ENCODE measurements at places on chromosomes 1 and 21. TPM values are rescaled to one million over a fixed set of nuclear protein-coding genes. Genes with fewer than 3 reads are reported as not detected.

RHBG gene
- not detected for total RNA-seq

CFAP45 gene
- 4.2 TPM for total RNA-seq

DYNLT4 gene
- total RNA-seq: not detected

SPRR2F gene
- not detected for total RNA-seq

COL24A1 gene
- not detected for total RNA-seq

BOLA1 gene
- 19.2 TPM for total RNA-seq

FALEC gene
- total RNA-seq: not detected

CYYR1 gene
- total RNA-seq: not detected

TTC4 gene
- 37.9 TPM for total RNA-seq

DNA sequence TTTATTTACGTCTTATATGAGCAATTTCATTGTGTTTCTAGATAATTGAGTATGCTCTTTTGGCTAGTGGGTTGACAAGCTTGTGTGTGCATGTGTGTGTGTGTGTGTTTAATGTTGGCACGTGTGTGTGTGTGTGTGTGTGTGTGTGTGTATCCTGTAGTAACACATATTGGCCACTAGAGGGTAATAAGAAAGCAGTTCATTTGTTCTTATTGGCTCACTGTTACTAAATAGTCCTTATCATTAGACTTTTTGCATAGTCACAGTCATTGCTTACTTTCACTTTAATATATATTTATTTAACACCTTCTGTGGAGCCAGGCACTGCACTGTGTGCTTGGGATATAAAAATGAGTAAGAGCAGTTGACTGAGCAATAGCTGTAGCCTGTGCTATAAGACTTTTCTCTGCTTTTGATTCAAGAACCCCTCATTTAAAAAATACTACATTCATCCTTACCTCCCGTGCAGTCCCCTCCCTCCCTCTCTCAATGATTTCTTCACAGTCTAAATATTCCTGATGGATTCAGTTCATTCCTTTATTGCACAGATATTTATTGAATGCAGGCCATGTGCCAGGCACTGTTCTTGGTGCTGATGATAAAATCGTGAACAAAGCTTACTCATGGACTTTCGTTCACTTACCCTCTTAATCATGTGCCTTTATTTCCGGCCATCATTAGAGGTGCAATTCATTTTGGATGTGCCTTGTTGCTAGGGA, 96.7 kb downstream of the DYRK1A start:
- DNase-seq: peak; percentile 54

DNA sequence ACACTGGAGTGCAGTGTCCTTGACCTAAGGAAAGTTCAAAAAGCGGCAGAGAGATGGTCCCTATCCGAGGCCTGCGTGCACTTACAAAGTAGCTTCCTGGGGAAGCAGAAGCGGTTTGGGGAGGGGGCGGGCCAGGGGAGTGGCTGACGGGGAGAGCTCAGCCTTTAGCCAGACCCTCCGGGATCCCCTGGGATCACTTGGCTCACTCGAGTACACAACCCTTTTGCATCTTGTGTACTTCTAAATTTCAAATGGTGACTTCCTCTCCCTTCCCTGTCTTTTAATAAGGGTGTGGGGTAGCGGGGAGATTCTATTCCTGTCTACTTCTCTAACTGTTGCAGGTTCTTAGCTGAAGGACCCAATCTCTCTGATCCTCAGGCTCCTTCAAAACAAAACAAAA, 18.1 kb upstream of the SNX27 start:
- DNase-seq: no peak

DNA sequence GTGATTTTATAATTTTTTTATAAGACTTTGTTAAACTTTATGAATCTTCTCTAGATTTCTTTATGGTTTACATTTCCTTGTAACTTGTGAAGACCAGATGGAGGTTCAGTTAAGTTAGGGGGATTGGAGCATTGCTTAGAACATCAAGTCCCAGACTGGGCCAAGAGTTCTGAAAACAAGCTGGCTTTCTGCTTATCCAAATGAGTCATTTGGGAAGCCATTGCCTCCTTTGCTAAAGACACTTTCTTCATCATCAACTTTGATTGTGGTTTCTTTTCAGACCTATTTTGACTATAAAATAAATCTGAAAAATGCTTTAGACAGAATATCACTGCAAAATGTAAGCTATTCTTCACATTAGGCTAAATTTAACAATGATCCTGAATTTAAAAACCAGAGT, 446.8 kb downstream of the USP25 start:
- DNase-seq: no peak

- DNase-seq: no peak
These were observed 214.6 kb downstream of the DUSP10 start for GRCh38 chr1:221527302-221527701.

DNA sequence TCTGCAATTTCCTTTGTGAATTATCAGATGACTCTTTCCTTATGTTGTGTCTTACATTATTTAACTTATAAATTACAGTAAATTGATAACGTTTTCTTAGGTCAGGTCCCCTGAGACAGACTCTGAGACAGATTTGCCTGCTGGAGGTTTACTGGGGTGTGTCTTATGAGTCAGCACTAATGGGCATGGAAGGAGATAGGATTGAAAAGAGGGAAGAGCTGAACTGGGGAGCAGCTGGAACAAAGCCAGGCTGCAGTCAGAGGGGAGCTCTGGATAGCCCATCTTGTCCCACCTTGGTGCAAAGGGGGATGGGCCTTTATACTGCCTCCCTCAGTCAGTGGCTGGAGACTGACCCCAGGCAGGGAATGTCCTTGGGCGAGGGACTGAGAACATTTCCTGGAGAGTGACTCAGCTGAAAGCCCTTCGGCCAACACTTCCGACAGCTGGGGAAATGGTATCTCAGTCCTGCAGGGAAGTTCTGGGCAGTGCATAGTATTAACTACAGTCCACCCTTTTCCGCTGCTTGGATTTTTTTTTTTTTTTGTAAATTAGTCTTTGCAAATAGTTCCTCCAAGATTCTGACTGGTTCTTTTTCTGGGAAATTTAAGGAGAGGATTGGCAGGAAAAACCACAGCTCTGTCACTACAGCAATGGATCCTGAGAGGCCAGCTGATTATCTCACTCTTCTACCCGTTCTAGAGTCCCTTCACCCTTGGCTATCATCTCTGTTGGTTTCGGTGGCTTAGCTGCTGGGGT, 39.1 kb upstream of the CDC42BPA start:
- peak; percentile 93 for DNase-seq

DNA sequence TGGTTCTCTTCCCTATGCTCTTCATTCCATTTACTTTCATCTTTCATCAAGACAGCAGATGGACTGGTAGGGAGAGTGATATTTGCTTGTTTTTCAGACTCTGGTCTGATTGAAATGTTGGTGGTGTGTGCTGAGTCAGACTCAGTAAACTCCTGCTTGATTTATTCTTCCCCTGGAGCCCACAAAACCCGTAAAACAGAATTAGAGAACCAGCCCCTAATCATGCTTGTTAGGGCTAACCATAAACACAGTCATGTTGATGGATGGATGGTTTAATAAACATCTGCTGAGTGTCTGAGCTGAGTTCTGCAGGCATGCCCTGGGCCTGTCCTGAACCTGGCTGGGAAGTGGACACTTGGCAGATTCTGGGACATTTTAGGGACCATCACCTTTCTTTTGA, 24.8 kb downstream of the NOS1AP start:
- no peak for DNase-seq

- no peak for DNase-seq
These were observed 22.4 kb downstream of the PEX14 start for GRCh38 chr1:10497109-10497508.

DNA sequence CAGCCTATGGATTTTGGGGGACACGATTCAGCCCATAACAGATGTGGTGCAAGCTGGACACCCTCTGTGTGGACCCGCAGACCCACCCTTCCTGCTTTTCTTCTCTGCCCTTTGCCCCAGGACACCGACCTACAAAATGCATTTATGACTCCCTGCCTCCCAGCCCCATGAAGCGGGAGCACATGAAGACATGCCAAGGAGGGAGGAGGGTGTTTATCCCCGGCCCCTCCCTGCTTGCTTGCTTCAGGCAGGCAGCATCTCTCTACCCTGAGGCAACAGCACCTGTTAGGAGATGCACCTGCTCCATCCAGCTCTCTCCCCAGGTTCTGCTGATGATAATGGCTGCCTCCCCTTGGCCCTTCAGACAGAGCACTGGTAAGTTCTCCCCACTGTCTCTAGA, 187.5 kb downstream of the PSMG1 start:
- DNase-seq: no peak

DNA sequence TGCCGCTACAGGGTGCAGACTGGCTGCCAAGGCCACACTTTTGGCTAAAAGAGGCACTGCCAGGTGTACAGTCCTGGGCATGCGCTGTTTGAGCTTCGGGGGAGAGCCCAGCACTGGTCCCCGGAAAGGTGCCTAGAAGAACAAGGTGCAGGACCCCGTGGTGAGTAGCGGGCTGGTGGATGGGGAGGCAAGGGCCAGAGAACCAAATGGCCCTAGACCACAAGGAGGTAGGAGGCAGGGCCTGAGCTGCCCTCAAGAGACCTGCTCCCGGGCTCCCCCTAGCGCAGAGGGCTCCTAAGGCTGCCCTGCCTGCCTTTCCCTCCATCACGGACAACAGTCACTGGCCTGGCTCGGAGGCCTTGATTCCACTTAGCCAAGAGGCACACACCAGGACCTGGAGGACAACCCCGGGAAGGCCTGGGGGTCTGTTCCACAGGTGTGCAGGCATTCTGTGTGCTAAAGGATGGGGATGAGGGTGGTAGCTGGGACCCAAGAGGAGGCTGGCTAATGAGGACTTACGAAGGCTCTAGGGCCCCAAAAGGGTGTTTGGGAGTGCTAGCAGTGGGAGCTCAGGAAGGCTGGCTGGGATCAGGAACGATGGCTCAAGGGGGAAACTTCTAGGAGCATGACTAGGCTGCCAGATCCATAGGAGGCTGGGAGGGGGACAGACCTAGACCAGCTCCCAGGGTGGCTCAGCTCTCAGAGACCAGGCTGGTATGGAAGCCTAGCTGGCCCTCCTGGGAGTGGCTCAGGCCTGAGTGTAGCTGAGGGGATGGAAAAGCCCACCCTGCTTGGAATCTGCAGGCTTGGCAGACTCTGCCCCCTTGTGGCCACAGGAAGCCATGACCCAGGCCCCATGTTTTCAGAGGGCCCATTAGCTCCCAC, 742 bp downstream of the ARTN start:
- DNase-seq: peak; percentile 75

GRCh38 chr21:15207231-15207630, 142.4 kb upstream of the NRIP1 start:
- no peak for DNase-seq

- DNase-seq: no peak
These were observed 87.8 kb downstream of the NAV1 start for GRCh38 chr1:201626629-201627275.

DNA sequence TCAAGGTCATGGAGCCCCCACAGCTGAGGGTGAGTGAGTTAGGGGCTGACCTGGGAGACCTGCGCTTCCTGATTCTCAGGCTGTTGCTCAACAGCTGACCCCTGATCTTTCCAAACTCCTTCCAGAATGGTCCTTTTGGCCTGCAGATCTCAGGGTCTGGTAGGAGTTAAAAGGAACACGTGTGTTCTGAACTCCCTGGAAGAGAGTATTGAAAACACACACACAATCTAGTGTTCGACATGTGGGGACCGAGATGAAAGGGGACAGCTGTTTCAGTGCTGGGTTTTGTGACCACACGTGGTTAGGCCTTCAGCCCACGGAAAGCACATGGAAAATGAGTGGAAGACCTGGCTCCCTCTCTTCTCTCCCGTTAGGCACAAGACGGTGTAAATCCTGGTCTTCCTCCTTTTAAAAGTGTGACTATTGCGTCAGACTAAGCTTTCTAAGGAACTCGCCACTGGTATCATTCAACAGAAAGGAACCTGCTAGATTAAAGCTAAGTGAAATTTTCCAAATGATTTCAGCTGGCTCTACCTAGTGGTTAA, 49.6 kb downstream of the RUNX1 start:
- DNase-seq: no peak

GRCh38 chr1:3026581-3027391, 5.5 kb downstream of the ACTRT2 start:
- no peak for DNase-seq

GRCh38 chr1:151851886-151852285, 1.6 kb downstream of the THEM5 start:
- DNase-seq: no peak

GRCh38 chr1:173503391-173503790, 26.3 kb downstream of the PRDX6 start:
- DNase-seq: peak; percentile 6

DNA sequence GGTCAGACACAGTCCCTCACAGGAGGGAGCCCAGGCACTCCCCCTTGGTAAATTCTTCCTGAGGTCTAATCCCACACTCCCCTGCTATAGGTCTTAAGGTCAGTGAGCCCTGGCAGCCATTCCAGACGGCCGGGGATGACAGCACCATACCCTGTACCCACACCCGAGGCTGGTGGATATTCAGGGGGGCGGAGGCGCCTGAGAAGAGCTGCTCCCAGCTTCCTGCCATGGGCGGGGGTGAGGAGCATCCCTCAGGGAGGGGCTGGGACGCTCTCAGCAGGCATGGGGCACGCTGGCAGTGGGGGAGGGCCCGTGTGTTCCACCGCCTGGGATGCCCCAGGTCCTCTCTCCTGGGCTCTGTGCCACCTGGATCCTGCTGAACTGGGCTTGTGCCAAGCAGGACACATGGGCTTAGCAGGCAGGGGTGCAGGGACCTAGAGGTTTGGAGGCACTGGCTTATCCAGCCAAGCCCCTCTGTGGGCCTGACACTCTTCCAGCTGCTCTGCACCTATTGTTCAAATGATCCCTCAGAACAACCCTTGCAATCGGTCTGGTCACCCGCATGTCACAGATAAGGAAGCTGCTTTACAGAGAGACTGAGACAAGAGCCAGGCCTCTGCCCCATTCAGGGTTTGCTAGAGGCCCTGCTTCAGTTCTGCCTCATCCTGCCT, 5.7 kb upstream of the ADGRB2 start:
- DNase-seq: no peak

GRCh38 chr1:45545553-45546310, 4.9 kb upstream of the AKR1A1 start:
- no peak for DNase-seq

DNA sequence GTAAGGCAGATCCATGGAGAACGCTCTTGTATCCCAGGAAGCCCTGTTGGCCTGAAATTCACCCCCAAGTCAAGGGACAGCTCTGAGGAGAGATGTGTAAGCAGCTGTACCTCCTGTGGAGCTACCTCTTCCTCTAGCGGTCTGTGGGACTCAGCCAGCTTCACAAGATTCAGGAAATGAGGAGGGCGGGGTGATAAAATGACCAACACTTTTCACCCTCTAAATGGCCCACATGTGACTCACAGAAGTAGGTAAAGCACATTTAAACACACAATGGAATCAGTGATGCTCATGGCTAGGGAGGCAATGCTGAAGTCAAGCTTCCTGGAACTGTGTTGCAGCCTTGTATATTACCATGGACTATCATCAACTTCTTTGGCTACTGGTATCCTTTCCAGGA, at the start of gene SH2D1B:
Gene SH2D1B (minus strand): TSS at position 135 of the 400 bp plus-strand sequence. CDS start 120 bp downstream, at position 15.
- peak; percentile 93 for DNase-seq
